ENCODE measurements at places on chromosomes 1 and 21. TPM values are rescaled to one million over a fixed set of nuclear protein-coding genes. Genes with fewer than 3 reads are reported as not detected.
A peak's percentile ranks its signal among the peaks of the same experiment; 100 is the strongest.

Gene ANKRD45
- total RNA-seq: not detected

Gene TMEM200B
- not detected for total RNA-seq

Gene CFAP141
- total RNA-seq: not detected

Gene S100A5
- 2.2 TPM for total RNA-seq

Gene TCHHL1
- not detected for total RNA-seq

Gene RAB3B
- 0.03 TPM for total RNA-seq

Gene CPTP
- total RNA-seq: 19.8 TPM

Gene OR6K3
- not detected for total RNA-seq

GRCh38 chr1:202810193-202810614 is 550 bp upstream of the PCAT6 start:
- H3K4me3 ChIP-seq: peak overlapping the region; percentile 98
- peak overlapping the region; percentile 69 for H3K27ac ChIP-seq
- no peak for DNase-seq
- peaks cover 7% of the 10 kb centered on the region for H3K36me3 ChIP-seq

- DNase-seq: no peak
- H3K4me3 ChIP-seq: no peak overlapping the region
- H3K27me3 ChIP-seq: no peaks in the 10 kb centered on the region
- peaks cover 8% of the 10 kb centered on the region for H3K4me1 ChIP-seq
- no peak overlapping the region for H3K27ac ChIP-seq
- H3K36me3 ChIP-seq: peaks cover 34% of the 10 kb centered on the region
These were observed 125.0 kb downstream of the TIAM1 start for GRCh38 chr21:31218830-31219608.

- peaks cover 22% of the 10 kb centered on the region for H3K4me1 ChIP-seq
- no peaks in the 10 kb centered on the region for H3K36me3 ChIP-seq
- DNase-seq: no peak
- peak overlapping the region; percentile 7 for H3K27ac ChIP-seq
- H3K4me3 ChIP-seq: no peak overlapping the region
- H3K27me3 ChIP-seq: no peaks in the 10 kb centered on the region
These were observed 59.9 kb downstream of the TOR3A start for GRCh38 chr1:179141592-179142251.

GRCh38 chr1:233523047-233523446 is 90.9 kb upstream of the KCNK1 start:
- H3K4me1 ChIP-seq: no peaks in the 10 kb centered on the region
- DNase-seq: no peak
- H3K4me3 ChIP-seq: no peak overlapping the region
- peaks cover 11% of the 10 kb centered on the region for H3K27me3 ChIP-seq
- H3K36me3 ChIP-seq: no peaks in the 10 kb centered on the region
- no peak overlapping the region for H3K27ac ChIP-seq

- H3K27ac ChIP-seq: no peak overlapping the region
- H3K27me3 ChIP-seq: peaks cover 19% of the 10 kb centered on the region
- H3K36me3 ChIP-seq: no peaks in the 10 kb centered on the region
- H3K4me1 ChIP-seq: no peaks in the 10 kb centered on the region
These were observed 3.6 kb downstream of the KCNE2 start for GRCh38 chr21:34367320-34367935.

- peaks cover 28% of the 10 kb centered on the region for H3K4me1 ChIP-seq
- H3K27ac ChIP-seq: no peak overlapping the region
- H3K4me3 ChIP-seq: no peak overlapping the region
These were observed 23.3 kb downstream of the THRAP3 start for GRCh38 chr1:36247538-36247937.

GRCh38 chr1:101207891-101208290 is 28.9 kb upstream of the S1PR1 start:
- no peak overlapping the region for H3K4me3 ChIP-seq
- H3K27ac ChIP-seq: no peak overlapping the region
- no peak for DNase-seq
- H3K4me1 ChIP-seq: peaks cover 12% of the 10 kb centered on the region
- peaks cover 25% of the 10 kb centered on the region for H3K36me3 ChIP-seq

DNA sequence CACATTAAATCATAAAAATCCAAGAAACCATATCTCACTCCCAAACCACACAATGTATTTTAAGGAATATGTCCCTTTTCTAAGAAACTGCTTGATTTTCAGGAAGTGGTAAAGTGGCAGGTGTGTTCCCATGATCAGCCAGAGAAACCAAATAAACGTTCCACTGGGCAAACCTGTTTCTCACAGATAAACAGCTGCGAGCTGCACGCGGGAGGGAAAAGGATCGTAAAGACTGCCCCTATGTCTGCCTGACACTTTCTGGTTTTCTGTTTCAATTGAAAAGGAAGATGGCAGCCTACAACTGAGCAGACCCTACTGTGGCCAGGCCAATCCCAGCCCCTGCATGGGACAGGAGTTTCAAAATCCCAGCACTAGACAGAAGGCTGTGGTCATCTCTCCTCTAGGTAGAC is 36.6 kb downstream of the HIVEP3 start:
- H3K36me3 ChIP-seq: no peaks in the 10 kb centered on the region
- H3K27me3 ChIP-seq: no peaks in the 10 kb centered on the region
- no peak overlapping the region for H3K27ac ChIP-seq
- H3K4me1 ChIP-seq: peaks cover 18% of the 10 kb centered on the region
- no peak overlapping the region for H3K4me3 ChIP-seq

DNA sequence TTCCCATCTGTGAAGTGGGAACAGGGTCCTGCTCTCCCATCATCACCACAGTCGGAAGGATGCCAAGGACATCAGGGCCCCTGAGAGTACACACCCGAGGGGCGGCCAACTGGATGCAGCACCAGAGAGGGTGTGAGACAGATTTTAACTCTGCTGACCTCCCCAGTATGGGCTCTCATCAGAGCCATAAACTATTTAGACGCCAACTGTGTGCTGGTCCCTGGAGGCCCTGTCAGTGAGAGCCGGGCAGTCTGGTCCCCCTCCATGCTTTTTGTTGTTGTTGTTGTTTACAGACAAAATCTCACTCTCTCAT is 1.7 kb downstream of the FGR start:
- DNase-seq: no peak
- no peak overlapping the region for H3K4me3 ChIP-seq
- no peaks in the 10 kb centered on the region for H3K36me3 ChIP-seq
- peaks cover 10% of the 10 kb centered on the region for H3K27me3 ChIP-seq
- peak overlapping the region; percentile 60 for H3K27ac ChIP-seq

DNA sequence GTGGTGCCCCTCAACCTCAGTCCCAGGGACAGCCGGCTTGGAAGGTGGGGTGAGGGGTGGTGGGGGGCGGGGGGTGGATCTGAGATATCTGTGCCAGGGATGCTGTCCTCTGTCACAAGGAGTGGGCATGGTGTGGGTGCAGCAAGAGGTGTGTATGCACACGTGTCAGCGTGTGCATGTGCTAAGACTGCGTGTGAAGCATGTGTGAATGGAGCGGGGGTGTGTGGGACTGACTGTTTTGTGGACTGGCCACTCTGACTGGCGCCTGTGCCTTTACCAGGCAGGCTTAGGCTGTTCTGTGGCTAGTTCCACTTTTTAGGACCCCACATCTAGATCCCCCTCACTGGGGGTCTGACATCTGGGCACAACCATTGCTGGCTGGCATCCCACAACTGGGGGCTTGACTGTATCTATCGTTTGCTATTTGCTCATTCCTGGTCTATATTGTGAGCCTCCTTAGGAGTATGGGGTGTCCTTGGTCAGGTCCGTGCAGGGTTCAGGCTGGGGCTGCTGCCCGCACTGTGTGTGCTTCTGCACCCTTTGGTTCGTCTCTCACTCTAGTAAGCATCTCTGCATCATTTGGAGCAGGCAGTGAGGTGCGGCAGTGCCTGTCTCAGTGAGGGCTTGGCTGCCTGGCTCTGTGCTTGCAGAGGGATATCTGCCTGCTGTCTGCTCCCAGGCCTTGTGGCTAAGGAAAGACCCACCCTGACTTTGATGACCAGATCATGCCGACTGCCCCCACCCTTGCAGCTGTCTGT is 1.9 kb downstream of the AMPD2 start:
- DNase-seq: no peak
- peaks cover 14% of the 10 kb centered on the region for H3K36me3 ChIP-seq
- H3K4me1 ChIP-seq: peaks cover 71% of the 10 kb centered on the region
- H3K4me3 ChIP-seq: peak overlapping the region; percentile 97
- H3K27ac ChIP-seq: peak overlapping the region; percentile 93
- H3K27me3 ChIP-seq: no peaks in the 10 kb centered on the region

DNA sequence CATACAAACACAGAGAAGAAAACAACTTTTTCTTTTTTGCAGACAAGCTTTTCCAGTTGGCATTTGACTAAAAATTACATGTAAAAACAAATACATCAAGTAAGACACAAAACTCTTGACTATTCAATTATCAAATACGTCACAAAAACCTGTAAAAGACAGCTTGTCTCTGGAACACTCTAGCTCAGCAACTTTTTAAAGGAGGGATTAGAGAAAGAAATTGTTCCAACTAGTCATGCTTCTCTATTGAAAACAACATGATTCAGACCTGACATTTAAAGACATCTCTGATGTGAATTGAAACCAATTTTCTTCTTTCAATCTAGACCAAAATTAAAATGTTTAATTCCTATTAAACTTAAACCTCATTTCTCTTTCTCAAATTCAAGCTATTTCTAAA is 30.3 kb downstream of the SMYD3 start:
- no peak for DNase-seq
- no peak overlapping the region for H3K4me3 ChIP-seq
- H3K27ac ChIP-seq: no peak overlapping the region
- peaks cover 4% of the 10 kb centered on the region for H3K4me1 ChIP-seq
- H3K27me3 ChIP-seq: no peaks in the 10 kb centered on the region
- no peaks in the 10 kb centered on the region for H3K36me3 ChIP-seq

- no peak overlapping the region for H3K4me3 ChIP-seq
- no peaks in the 10 kb centered on the region for H3K36me3 ChIP-seq
These were observed 32.8 kb upstream of the AJAP1 start for GRCh38 chr1:4621646-4622045.

DNA sequence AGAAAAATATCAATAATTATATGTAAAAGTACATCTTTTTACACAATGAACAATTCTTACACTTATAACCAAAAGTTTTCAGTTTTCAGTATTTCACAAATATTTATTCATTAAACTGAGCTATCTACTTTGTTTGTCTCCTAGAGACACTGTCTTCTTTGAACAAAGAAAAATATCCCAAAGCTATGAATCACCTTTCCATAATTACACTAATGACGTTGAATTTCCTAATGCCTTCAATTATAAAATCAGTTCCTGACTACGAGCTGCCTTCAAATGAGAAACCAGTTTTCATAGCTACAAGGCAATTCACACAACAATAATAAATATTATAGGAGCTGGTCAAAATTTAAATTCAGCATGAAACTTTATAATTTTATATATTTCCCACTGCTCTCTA is 201.8 kb upstream of the BRINP3 start:
- no peak for DNase-seq
- H3K27ac ChIP-seq: no peak overlapping the region
- H3K27me3 ChIP-seq: no peaks in the 10 kb centered on the region
- no peaks in the 10 kb centered on the region for H3K4me1 ChIP-seq

GRCh38 chr1:184020855-184021254 is 16.7 kb downstream of the COLGALT2 start:
- H3K36me3 ChIP-seq: no peaks in the 10 kb centered on the region
- no peak overlapping the region for H3K27ac ChIP-seq
- H3K4me3 ChIP-seq: no peak overlapping the region
- peaks cover 9% of the 10 kb centered on the region for H3K27me3 ChIP-seq

DNA sequence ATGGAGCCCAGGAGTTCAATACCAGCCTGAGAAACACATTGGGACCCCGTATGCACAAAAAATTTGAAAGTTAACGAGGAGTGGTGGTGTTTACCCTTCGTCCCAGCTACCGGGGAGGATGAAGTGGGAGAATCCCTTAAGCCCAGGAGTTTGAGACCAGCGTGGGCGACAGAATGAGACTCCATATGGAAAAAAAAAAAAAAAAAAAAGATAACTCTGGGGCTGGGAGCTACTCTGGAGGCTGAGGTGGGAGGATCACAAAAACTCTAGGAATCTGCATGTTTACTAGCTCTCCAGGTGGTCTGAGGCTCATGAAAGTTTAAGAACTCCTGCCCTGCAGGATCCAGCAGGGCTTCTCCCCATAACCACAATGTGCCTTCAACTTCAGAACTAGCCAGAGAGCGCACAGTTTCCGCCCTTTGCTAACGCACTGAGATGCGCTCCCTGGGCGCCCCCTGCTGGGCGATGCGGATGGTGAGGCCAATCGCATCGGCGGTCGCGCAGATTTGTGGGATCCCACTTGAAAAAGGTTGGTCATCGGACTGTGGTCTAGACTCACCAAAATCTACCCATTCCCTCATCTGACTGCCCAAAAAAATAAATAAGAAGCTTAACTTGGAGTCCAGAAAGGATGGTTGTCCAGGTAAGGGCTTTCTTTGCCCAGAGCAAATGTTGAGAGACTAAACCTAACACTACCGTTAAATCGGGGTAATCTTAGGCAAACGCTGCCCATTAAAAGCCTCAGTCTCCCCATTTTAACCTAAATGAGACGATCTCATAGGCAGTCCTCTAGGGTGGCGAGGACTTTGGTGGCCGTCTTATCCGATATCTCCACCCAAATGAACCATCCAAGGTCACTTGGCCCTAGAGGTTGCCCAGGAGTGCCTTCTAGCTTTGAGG is 8.8 kb downstream of the ZNF683 start:
- H3K27ac ChIP-seq: no peak overlapping the region
- peaks cover 23% of the 10 kb centered on the region for H3K27me3 ChIP-seq
- no peaks in the 10 kb centered on the region for H3K36me3 ChIP-seq
- peak; percentile 88 for DNase-seq
- H3K4me3 ChIP-seq: no peak overlapping the region
- peaks cover 49% of the 10 kb centered on the region for H3K4me1 ChIP-seq

GRCh38 chr1:55337801-55338447 is 122.8 kb upstream of the USP24 start:
- H3K27me3 ChIP-seq: peaks cover 7% of the 10 kb centered on the region
- H3K27ac ChIP-seq: no peak overlapping the region
- no peak overlapping the region for H3K4me3 ChIP-seq
- peak; percentile 23 for DNase-seq
- H3K4me1 ChIP-seq: peaks cover 3% of the 10 kb centered on the region

DNA sequence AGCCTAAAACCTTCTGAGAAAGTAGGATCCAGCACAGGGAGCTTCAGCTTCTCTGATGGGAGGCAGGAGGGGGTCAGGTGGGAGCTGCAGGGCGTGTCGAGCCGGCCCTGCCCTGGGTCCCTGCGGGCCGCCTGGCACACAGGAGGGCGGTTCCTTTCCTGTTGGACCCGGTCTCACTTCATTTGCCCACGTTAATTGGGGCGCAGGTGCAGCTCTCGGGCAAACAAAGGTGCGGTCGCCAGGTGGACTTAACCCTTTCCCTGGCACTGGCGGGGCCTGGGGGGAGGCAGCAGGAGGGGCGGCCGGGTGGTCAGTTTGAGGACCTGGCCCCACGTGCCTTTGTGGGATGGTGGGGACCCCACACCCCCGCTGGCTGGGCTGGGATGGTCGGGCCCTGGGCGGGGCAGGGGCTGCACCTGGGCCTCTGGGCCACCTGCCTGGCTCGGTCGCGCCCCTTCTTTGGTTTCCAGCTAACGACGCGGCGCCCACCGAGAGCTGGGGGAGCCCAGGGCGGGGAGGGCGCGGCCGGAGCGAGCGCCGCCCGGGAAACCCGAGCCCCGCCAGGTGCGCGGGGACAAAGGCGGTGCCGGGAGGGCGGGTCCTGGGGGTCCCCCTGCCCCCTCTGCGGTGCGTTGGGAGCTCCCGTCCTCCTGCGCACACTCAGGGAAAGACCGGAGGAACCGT is 20.8 kb upstream of the C1orf159 start:
- no peak for DNase-seq
- no peak overlapping the region for H3K27ac ChIP-seq
- H3K4me1 ChIP-seq: peaks cover 21% of the 10 kb centered on the region
- peaks cover 2% of the 10 kb centered on the region for H3K27me3 ChIP-seq
